Natural killer cell treated with Interleukin-12 subunit alpha and Interleukin-12 subunit beta and Interleukin-15 and Interleukin-18, amount 100 ng/mL, for 72 hours (primary cell): ENCODE measurements at places on chromosomes 11 and 22. TPM values are rescaled to one million over a fixed set of nuclear protein-coding genes. Genes with fewer than 3 reads are reported as not detected.

DNA sequence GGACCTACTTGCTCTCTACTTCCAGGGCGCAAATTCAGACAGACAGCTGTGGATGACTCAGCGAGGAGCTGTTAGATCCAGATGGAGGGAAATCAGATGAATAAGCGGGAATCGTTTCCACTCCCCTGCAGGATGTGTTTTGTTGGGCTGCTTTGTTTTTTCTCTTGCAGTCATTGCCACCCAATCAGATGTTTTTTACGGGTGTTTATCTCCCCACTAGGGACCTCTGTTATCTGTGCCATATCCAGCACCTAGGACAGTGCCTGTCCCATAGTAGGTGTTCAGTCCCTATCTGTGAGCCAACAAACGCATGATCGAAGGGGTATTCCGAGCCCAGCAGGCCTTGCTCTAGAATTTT, 51.1 kb upstream of the PARVG start:
- no peak for DNase-seq

DNA sequence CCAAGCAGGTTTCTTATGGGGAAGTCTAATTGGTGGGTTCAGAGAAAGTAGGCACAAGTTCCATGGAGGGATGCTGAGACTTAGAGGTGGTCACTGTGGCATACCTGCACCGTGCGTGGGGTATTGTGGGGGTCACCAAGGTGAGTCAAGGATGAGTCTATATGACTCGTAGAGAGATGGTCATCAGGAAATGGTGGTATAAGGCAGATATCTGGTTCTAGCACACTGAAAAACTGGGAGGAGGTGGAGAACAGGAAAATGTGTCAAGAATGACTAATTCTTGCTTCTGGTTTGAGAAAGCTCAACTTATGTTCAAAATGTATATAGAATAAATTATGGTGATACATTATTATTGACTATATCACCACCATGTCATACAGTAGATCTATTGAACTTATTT, 258.1 kb downstream of the RAB38 start:
- DNase-seq: no peak

DNA sequence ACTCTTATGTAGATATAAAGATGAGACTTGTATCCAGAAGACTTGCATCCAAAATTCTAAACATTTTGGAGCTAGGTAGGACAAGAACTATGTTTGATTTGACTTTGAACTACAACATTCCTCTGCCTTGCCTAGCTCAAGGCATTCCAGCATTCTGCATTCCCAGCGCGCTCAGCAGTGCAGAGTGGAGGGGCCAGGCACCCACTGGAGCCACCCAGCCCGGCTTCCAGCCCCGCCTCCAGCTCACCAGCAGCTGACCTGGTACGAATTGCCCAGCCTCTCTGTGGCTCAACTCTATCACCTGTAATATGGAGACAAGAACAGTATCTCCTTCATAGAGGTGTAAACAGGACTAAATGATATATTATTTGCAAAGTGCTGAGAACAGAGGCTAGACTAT, 28.8 kb downstream of the PRDM10 start:
- DNase-seq: no peak

DNA sequence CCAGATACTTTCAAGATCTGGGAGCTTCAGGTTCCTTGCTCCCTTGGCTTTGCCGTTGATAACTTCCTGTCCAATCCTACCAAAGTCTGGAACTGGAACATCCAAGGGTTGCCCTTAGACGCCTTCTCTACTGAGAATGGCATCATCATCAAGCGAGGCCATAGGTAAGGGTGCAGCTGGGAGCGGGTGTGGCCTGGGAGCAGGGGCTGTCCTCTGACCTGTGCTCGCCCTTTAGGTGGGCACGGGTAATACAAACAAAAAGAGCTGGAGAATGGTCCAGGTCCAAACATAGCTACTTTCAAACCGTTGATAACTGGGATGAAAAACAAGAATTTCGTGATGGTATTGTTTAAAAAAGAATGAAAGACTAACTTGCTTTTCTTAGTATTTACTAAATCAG, 25.0 kb downstream of the CASP12 start:
- DNase-seq: no peak

DNA sequence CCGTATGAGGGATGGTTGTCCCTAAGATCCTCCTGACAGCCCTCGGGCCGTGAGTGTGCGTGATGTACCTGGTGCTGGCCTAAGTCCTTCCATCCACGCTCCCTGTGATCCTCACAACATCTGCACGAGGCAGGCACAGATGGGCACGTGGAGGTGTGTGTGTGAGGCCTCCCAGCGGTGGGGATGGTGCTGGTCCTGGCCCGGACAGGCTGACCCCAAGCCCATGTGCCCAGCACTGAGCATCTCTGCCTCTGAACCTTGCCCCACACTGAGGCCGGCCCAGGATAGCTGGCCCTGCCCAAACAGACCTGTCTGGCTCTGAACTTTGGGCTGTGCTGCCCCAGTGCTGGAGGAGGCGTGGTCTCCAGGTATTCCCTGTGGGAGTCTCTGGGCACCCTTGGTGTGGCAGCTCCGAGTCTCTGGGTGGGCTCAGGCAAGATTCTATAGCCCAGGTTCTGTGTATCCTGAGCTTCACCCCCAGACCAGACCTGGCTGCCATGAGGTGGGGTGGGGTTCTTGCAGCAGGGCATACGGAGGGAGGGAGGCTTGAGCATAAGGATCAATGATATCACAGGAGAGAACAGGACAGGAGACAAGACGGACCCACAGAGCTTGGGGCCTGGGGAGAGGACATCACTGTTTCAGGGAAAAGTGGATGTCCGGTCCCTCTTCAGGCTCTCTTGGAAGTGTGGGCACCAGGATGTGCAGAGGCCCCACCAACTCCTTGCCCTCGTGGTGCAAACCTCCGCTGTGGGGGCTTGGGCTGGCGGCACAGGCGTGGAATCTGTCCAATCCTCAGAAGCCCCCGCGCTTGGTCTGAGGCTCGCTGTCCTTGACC, 881.8 kb downstream of the BRD1 start:
- DNase-seq: no peak

DNA sequence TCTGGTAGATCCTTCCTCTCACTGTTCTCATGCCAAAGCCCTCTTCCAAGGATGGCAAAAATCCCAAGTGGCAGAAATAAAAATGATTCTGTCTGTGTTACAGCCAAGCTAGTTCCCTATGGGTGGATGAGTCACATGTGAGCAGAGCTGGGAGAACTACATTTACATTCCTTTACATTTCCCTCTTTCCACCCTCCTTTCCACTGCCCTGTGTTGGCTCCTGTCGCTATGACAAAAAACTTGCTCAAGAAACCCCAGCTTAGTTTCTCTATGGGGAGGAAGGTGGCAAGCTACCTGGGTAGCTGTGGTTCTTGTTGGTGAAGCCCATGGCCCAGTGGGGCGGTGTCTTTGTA, 10.2 kb upstream of the DDB2 start:
- DNase-seq: no peak

DNA sequence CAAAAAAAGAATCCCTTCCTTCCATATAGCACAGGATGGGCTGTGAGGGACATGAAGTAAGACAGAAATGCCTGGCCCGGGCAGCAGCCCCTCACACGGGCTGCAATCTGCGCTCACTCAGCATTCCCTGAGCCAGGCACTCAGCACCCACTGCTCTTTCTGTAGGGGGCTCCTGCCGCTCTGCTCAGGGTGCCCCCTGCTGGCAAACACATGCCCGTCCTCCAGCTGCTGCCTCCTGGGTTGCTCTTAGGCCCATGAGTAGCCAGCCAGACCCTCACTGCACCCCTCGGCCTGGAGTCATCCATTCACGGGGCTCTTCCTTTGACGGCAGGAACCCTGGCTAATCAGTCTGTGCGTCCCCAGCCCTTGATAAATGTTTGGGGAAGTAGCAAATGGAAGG, 6.9 kb downstream of the MCAT start:
- no peak for DNase-seq

GRCh38 chr11:35632301-35632700, 14.0 kb downstream of the FJX1 start:
- no peak for DNase-seq

GRCh38 chr11:43217849-43218248, 93.9 kb upstream of the API5 start:
- DNase-seq: no peak

DNA sequence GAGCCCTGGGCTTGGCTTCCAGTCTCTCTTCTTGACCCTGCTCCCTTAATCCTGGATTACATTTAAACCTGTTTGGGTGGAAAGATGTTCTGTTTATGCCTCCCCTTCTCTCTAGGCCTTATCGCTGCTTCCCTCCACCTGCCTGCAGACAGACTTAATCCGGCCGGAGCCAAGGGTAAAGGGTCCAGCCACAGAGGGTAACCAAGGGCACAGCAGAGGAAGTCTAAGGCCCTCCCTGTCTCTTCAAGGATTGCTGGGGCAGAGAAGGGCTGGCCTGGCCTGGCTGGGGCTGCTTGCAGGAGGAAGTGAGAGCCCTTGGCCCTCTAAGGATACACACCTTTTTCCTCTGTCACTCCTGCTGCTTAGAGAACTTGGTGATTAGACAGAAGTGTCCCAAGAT, 2.1 kb downstream of the GAL3ST3 start:
- no peak for DNase-seq

GRCh38 chr11:128273736-128274135, 313.6 kb downstream of the ETS1 start:
- DNase-seq: no peak

GRCh38 chr22:26781596-26781995, 124.2 kb downstream of the MIAT start:
- DNase-seq: no peak

DNA sequence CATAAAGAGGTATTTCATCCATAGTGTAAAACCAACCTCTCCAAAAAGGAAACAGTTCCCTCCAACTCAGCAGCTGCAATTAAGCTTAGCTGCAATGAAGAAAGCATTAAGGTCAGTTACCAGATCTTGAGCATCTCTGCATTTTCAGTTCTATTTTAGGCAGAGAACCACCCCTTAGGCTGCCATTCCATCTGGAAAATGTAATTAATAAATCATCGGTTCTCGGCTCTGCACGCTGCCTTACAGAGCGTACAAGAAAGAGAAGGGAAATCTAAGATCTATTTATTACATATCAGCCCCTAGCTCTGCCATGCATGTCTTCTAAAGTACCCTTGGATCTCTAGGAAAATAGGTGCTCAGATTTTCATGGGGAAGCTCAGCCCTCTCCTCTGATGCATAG, 71.5 kb downstream of the RCN1 start:
- no peak for DNase-seq

DNA sequence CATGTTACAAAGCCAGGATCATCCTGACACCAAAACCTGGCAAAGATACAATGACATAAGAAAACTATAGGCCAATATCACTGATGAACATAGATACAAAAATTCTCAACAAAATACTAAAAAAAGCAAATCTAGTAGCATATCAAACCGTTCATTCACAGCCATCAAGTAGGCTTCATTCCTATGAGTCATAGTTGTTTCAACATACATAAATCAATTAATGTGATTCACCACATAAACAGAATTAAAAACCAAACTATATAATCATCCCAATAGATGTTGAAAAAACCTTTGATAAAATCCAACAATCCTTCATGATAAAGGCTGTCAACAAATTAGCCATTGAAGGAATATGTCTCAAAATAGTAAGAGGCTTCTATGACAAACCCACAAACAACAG, 1007.2 kb upstream of the RAG2 start:
- DNase-seq: no peak

- no peak for DNase-seq
Measured at GRCh38 chr11:96481204-96481603, 91.4 kb downstream of the JRKL start.

DNA sequence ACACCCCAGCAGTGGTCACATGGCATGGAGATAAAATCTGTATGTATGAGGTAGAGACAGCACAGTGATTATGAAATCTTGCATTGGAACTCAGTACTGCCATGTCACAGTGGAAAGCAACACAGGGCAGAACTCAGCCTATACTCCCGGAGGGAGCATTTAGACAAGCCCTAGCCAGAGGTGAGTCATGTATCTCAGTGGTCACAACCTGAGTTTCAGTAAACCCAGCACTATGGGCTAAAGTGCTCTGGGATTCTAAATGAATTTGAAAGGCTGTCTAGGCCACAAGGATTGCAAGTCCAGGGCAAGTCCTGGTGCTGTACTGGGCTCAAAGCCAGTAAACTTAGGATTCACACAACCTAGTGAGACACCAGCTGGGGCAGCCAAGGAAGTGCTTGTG, 1717.1 kb upstream of the RAG2 start:
- no peak for DNase-seq

DNA sequence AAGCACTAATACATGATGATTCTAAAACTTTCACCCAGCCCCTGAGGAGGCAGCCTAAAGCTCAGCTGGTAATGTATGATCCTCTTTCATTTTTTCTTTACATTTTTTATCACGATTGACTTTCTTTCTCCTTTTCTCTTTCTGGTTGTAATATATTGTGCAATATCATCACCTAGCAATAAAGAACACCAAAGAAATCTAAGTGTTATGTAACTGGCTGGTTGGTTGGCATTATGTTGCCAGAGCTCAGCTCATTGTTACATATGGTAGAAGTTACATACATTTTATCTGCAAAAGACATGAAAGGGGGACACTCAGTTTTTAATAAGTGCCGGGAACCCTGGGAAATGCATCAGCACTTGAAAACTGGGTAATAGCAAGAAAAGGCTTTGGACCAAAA, 432.1 kb upstream of the DDI1 start:
- no peak for DNase-seq

GRCh38 chr11:46357483-46357936, 10.2 kb downstream of the DGKZ start:
- no peak for DNase-seq

GRCh38 chr22:39344046-39344390, 5.8 kb upstream of the SYNGR1 start:
- no peak for DNase-seq

- DNase-seq: no peak
Measured at GRCh38 chr22:17149076-17149815, 9.8 kb downstream of the HDHD5 start.

DNA sequence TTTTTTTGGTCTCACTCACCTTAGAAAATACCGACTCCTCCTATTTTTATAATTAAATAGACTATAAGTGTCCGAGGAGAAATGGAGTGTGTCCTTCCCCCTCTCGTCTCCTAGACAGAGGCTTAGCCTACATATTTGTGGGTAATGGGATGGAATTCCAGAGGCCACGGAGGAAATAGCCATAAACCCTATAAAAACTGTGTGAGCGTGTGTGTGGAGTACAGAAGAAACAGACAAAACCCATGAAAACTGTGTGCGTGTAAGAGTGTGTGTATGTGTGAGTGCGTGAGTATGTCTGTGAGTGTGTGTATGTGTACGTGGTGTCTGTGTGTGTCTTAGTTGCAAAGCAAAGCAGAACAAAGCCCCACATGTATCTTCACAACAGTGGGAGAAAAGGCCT, 883.5 kb downstream of the OPCML start:
- DNase-seq: no peak

RCOR2 gene
- total RNA-seq: not detected

RASL10A gene
- 2.0 TPM for total RNA-seq

SAA2 gene
- not detected for total RNA-seq

SGSM1 gene
- 0.75 TPM for total RNA-seq

OR4C13 gene
- not detected for total RNA-seq

SH3BP1 gene
- total RNA-seq: 160 TPM

C22orf31 gene
- not detected for total RNA-seq

LRP5 gene
- total RNA-seq: 2.1 TPM

CCDC81 gene
- 2.8 TPM for total RNA-seq

TMEM121B gene
- 0.31 TPM for total RNA-seq

MRGPRF gene
- total RNA-seq: not detected

OR51Q1 gene
- total RNA-seq: not detected

PNPLA5 gene
- not detected for total RNA-seq

MS4A4E gene
- not detected for total RNA-seq

IFITM10 gene
- total RNA-seq: 2.3 TPM
